Aorta (tissue), 5 donors: ENCODE measurements at places on chromosomes 2 and 18.

GRCh38 chr2:240500561-240501423, 57.0 kb downstream of the ANKMY1 start:
- no peak for DNase-seq

- no peak for DNase-seq
Measured at GRCh38 chr2:9722451-9722850, 91.7 kb upstream of the YWHAQ start.

DNA sequence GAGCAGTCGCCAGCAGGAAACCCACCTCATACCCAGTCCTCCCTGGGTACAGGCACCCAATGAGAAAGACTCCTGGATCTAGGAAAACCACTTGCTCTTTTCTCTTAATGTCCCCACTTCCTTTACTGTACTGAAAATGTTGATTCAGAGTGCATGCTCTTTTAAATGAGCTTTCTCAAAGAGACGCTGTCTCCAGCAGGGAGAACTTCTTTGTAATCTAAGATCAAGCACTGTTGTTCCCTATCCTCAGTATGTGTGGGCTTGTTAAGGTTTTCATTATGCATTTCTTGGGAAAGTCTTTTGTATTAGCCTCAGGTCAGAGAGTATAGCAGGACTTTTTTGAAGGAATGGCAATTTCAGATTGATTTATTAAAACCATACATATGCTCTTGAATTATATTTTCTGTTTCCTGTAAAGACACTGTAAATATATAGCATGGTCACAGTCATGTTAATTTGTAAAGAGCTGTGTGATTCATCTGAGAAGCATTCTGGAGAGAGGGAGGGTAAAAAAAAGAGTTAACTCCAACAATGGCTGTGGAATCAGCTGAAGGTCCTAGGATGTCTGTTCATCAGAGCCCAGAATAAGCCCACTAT, 178.1 kb downstream of the MGAT5 start:
- DNase-seq = no peak

DNA sequence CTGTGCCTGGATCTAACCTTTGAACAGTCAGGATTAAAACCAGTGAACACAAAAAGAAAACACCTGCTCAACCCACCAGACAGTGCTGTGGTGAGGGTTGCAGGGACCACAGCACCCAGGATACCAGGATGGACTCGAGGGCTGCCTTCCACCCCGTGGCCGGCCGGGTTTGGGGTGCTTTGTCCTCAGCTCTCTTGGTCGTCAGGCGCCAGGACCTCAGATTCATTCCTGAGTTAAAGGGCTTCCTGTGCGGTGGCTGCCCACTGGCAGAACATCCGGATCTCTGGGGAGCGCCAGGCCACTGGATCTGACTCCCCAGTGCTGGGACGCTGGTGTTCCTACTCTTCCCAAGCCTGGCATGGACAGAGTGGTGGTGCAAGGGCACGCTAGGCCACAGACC, 239.8 kb downstream of the TFCP2L1 start:
- DNase-seq = no peak

- no peak for DNase-seq
Measured at GRCh38 chr18:11096839-11097750, 52.3 kb downstream of the PIEZO2 start.

GRCh38 chr2:47237375-47238334, 82.5 kb upstream of the STPG4 start:
- DNase-seq = peak; percentile 89
